ENCODE measurements at places on chromosomes 11 and 22. TPM values are rescaled to one million over a fixed set of nuclear protein-coding genes. Genes with fewer than 3 reads are reported as not detected.

DNA sequence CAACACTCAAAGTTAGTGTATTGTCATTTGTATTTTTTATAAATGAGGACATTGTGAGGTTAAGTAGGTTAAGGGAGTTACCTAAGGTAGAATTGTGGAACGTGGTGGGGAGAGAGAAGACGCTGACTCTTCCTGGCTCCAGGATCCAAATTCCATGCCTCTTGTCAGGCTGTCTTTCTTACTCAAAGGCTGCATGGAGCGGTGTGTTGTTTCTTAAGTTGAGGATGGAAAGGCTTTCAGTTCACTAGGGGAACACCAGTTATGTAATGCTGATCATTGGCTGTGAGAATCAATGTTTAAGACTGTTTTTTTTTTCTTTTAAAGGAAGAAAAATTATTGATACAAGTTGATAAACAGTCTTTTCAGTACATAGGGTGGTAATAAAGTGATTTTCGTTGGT lies 2.9 kb downstream of the UBE2L3 start:
- DNase-seq: no peak

DNA sequence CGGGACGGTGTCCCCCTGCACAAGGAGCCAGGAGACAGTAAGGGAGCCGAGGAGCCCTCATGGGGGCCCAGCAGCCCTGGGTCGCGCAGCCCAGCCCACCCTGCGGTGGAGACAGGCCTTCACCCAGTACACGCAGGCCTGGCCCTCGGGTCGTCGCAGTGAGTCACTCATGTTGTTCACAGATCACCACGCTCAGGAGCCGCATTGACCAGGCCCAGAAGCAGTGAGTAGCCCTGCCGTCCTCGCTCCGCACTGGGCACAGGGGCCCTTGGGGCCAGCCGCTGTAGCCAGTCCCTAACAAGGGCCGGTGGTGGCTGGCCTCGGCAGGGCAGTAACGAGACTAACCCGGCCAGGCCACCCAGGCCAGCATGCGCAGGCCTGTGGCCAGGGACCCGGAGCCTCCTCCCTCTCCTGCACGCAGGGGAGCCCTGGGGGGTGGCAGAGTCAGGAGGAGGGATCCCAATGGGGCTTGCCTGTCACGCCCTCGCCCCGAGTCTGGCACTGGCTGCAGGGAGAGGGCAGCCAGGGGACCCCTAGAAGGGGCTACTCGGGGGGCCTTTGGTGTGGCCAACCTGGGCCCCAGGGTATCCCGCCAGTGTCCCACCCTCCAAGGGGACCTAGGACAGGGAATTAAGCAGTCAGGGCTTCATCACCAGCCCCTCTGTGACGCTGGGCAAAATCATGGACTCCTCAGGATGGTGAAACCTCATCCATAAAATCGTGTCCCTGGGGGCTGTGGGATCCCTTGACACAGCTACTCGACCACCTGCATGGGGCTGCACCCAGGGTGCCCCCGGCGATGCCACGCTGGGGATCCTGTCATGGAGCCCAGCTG lies 10.1 kb upstream of the MRPL23 start:
- no peak for DNase-seq

GRCh38 chr11:44305470-44306051 lies 4.4 kb downstream of the ALX4 start:
- DNase-seq: no peak

DNA sequence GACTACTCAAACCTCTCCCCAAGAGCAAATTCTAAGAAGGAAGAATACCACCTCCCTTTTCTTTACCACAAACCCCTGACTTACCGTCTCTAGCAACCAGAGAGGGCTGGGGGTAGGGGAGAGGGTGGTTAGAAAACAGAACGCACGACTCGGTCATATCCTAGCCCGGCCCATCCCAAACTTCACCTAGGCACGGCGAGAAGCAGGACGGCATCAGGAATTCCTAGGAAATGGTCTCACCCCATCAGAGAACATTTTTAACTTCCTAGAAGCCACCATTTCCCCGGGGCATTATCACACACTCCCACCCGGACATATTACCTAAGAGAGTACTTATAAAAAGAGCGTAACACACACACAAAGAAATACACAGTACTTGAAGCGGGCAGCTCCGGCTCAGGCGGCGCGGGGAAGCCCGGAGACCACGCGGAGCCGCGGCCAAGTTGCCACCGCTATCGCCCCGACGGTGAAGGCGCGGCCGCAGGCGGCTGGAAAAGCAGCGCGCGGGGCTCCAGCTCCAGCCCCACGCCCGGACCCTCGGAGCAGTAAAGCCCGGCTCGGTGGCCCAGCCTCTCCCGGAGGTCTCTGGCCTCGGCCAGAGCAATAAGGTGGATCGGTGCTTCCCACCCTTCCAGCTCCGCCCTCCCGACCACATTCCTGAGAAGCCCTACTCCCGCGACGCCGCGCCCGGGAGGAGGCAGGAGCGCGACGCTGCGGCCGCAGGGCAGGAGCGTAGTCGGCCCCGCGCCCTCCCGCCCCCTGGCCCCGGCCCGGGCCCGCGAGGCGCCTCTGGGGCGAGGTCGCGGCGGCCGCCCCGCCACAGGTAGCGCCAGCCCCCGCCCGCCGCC lies 878 bp downstream of the RRAS2 start:
- peak; percentile 76 for DNase-seq

DNA sequence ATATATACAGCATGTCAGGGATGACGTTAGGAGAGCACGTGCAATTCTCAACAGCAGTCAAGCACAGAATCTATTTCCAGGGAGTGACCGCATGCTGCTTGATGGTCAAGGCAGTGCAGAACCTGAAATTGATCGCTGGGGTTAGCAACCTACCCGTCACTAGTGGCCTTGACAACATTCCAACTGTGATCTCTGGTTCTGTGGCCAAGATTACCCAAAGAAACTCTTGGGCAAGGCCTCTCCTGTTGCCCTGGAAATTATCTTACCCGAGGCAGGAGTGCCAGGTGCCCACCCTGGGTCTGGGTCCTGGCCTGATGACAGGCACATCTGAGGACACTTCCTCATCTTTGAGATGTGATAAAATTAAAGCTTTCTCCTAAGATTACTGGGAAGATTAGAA lies 2.2 kb downstream of the TM7SF2 start:
- DNase-seq: no peak

- no peak for DNase-seq
These were observed 1403.5 kb downstream of the BRD1 start for GRCh38 chr22:48424201-48424627.

DNA sequence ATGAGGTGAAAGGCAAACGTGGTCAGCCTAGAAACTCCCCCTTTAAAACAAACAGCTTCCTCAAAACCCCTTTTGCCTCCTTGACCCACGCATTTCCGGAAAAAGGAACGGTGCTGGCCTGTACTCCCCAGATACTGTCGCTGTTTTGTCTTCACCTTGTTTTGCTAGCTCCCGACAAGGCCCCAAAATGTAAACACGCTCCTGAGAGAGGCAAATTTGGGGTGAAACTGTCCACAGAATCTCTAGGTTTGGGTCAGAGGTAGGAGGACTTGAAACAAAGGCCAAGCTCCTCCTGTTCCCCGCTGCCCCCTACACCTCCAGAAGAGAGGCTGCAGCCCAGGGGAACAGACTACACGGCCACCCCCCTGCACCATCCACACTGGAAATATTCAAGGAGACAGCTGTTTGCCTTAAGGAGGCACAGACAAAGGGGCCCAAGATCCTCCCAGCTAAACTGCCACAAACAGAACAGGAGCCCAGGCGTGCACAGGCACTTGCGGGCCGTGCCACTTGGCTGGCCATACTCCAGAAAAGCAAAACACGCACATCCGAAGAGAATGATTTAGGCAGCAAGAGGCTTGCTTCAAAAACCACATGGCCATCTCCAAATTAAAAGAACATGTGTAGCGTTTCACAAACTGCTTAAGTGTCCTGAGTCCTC lies 160.5 kb upstream of the GRK3 start:
- no peak for DNase-seq

DNA sequence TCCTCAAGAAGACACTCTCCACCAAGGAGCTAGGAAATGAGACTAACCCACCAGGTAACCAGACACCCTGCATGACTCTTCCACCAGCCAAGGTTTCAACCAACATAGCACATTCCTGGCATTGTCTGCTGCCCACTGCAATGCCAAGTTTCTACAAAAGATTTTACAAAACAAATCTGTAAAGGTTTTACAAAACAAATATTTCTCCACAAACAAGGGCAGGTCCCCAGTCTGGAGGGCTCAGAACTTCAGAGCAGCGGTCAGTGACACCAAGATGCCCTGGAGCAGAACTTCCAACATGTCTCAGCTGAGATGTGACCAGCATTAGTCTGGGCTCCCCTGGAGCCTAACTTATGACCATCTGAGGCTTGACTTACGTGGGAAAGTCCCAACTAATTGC lies 14.0 kb downstream of the GALNT18 start:
- peak; percentile 14 for DNase-seq

DNA sequence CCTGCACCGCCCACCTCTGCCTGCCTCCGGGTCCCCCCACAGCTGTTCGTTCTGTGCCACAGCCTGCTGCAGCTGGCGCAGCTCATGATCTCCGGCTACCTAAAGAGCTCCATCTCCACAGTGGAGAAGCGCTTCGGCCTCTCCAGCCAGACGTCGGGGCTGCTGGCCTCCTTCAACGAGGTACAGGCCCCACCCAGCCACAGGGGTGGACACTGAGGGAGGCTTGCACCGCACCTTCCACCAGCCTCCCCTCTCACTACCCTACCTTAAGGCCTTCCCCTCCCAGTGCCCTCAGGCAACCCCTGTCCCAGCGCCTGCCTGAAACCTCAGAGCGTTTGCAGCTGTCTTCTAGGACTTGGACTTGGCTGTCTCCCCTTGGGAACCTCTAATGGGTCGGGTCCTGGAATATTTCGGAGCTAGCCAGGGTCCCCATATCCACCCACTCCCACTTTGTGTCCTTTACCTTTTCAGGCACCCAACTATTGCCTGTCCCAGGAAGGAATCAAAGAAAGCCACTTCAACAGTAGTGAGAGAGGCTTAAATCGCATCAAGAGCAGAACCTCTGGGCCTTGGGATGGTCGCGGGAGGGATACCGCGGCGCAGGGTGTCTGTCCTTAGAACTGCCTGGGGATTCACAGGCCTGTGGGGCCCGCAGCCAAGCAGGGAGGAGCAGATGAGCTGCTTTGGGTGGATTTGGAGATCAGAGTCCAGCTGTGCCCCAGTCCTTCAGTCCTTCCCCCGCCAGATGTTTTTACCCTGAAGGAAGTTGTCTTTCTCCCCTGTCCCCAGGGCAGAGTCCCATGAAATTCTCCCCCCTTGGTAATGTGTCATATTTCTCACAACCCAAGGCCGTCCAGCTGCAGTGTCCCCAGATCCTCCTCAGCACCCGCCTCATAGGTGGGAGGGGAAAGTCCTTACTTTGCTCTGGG lies 13.3 kb downstream of the SLCO2B1 start:
- no peak for DNase-seq

GRCh38 chr11:78809931-78810541 lies 235.4 kb upstream of the NARS2 start:
- no peak for DNase-seq

- DNase-seq: no peak
These were observed 265.3 kb downstream of the OPCML start for GRCh38 chr11:133266986-133267385.

DNA sequence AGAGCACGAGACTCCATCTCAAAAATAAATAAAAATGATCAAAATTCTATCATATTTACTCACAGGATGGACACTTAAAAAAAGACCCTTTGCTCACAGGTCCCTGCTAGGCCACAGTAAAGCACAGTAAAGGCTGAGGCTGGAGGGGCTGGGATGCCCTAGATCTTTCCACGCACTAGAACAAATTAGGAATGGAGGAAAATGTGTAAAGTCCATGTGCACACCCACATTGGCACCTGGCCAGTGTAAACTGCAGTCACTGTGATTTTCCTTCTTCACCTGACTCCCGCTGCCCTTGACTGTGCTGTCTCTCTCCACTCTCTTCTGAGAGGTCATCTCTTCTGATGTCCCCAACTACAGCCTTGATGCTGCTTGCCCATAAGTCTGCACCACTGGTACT lies 195.5 kb downstream of the EFCAB6 start:
- DNase-seq: no peak

DNA sequence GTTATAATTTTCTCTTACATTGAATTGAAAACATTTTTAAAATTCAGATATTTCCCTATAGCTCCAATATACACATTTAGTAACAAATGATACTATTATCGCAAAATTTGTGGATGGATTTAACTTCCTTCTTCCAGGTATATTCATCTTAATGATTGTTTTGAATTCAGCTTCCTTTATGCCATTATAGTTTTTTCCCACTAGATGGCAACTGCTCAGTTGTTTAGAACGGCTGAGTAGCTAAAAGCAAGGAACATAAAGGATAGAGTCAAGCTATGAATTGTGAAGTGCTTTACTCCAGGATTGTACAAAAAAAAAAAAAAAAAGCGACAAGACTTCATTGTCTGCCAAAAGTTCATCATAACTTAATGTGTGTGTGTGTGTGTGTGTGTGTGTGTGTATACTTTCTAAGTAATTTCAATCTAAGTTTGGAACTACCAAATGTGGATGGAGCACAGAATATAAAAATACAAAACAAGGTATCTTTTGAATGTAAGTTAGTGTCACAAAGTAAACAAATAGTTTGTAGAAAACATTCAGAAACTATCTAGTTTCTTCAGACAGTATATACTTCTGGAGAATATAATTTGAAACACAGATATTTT lies 846.4 kb downstream of the DLG2 start:
- DNase-seq: peak; percentile 30

- DNase-seq: no peak
These were observed 129.3 kb upstream of the TENM4 start for GRCh38 chr11:79570104-79570503.

GRCh38 chr22:35620624-35621251 lies 3.6 kb upstream of the MB start:
- DNase-seq: no peak

GRCh38 chr11:81959341-81959740 lies 774.3 kb downstream of the FAM181B start:
- no peak for DNase-seq

DNA sequence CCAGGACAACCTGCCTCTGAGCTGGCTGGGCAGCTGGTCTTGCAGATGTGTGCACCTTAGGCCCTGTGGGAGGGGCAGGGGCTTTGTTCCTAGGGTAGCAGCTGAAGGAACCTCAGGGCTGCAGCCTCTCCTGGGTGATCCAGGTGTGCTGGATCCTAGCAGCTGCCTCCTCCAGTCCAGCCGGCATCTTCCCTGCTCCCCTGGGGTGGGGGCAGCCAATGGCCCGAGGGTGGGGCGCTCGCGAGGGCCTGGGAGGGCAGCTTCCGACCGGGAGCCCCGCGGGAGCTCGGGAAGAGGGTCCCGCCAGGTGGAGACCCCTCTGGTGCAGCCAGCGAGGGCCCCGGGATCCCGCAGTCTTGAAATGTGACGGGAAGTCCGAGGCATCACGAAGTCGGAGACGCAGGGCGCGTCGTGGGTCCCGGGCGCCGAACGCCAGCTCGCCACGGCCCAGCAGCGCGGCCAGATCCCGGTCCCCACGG lies 1.7 kb downstream of the IFITM1 start:
- DNase-seq: no peak

CHKB gene
- 21.0 TPM for polyA plus RNA-seq

TIGD3 gene
- polyA plus RNA-seq: 0.66 TPM

GRAMD1B gene
- 55.5 TPM for polyA plus RNA-seq

SLC22A25 gene
- not detected for polyA plus RNA-seq

UPK3A gene
- not detected for polyA plus RNA-seq
